Fibroblast of skin of scalp (primary cell): ENCODE measurements at places on chromosomes 11 and 22.
A peak's percentile ranks its signal among the peaks of the same experiment; 100 is the strongest.

DNA sequence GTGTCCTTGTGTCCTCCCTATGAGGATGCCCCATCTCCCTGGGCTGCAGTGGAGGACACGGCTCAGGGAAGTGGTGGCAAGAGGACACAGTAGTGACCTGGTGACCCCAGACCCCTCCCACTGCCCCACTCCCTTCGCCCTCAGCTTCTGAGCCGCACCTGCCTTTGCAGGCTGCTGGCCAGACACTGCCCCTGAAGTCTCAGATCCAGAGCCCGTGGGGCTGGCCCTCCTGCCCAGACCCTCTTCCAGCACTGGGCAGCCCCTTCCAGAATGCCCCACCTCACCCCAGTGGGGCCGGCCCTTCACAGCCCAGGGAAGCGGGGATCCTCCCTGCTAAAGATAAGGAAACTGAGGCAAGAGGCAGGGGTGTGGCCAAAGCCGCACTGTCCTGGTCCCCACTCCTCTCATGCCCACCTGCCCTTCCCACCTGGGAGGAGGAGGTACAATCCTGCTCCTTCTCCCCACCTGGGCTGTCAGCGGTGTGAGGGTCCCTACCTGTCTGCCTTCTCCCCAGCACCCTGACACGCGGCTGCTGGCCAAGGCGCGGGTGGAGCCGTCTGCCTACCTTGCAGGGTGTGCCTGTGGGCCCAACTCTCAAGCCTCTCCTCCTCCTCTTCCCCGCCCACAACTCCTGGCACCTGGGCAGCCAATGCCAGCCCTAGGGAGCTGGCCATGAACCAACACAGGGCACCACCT lies 17.3 kb downstream of the TRPM5 start:
- DNase-seq = no peak

DNA sequence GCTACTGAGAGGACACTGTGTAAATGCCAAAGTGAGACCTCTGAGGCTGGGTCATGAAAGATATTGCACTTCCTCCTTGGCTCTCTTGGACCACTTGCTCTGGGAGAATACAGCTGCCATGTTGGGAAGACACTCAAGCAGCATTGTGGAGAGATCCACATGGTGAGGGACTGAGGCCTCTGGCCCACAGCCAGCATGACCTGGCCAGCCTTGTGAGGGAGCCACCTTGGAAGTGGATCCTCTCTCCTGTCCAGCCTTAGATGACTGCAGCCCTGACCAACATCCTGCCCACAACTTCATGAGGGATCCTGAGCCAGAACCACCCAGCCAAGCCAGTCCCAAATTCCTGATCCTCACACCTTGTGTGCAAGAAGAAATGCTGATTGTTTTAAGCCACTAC lies 30.4 kb downstream of the MB start:
- DNase-seq = no peak

GRCh38 chr22:48579928-48580309 lies 1247.8 kb downstream of the BRD1 start:
- DNase-seq = no peak

DNA sequence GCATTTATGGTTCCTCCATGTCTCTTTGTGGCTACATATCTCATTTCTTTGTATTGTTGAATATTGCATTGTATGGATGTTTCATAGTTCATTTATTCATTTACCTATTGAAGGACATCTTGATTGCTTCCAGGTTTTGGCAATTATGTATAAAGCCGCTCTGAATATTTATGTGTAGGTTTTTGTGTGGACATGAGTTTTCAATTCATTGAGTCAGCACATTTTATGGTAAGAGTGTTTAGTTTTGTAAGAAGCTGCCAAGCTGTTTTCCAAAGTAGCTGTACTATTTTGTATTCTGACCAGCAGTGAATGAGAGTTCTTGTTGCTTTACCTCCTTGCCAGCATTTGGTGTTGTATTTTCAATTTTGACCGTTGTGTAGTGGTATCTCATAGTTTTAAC lies 39.2 kb downstream of the KDM2A start:
- DNase-seq = no peak

- DNase-seq = no peak
These were observed 29.2 kb upstream of the CEP126 start for GRCh38 chr11:101885631-101886030.

- DNase-seq = peak; percentile 69
These were observed 90.5 kb downstream of the BMAL1 start for GRCh38 chr11:13368041-13368446.

DNA sequence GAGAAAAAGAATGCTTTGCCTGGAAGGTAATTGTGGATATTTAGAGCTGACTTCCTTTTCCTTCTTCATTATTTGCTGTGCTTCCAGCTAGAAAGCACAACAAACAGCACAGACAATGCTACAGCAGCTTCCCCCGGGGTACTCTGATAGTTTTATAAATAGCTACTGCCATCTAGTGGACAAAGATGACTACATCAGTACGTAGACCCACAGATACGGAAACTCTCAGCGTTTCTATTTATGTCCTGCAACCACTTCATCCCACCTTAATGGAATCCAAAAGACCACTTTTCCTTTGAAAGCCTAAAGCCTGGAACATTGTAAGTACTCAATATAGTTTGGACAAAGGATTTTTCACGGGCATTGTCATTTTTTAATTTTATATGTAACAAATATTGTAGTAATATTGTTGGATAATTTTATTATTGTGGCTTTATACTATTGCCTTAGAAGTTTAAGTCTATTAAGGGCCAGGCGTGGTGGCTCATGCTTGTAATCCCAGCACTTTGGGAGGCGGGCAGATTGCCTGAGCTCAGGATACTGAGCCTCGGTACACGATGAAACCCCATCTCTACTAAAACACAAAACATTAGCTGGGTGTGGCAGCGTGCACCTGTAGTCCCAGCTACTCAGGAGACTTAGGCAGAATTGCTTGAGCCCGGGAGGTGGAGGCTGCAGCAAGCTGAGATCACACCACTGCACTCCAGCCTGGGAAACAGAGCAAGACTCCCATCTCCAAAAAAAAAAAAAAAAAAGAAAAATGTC lies 7.5 kb downstream of the HSPA8 start:
- peak; percentile 72 for DNase-seq

DNA sequence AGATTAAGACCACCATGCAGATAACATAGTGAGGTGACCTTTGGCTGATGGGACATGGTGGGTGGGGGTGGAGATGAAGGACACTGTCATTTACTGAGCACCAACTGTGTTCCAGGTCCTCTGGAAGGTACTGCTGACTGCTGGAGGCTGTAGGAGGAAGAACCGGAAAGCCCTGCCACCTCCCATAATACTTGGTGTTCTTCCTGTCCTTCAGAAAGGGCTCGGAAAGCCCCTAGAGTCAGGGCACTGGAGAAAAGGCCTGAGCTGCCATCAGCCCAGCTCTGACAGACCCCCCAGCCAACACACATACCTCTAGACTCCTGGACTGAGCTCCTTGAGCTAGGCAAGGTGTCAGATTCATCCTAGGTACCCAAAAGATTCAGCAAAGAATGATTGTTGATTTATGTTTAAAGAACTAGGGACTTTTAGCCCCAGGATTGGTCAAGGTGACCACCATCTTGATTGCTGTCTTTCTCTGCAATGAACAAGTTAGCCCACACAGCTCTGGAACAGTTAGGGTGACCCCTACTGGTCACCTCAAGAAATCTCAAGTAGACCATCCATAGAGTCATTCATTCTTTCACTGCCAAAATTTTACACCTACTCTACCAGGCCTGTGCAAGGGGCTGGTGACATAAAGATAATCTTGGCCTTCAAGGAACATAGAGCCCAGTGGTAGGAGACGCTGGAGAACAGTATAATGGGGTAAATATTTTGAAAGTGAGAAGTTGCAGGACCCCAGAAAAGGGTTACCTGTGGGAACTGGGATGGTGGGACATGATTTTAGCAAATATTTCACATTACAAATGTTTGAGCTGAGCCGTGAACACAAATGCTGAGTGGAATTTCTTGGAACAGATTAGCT lies 39.4 kb downstream of the IRAG1 start:
- DNase-seq = peak; percentile 63

DNA sequence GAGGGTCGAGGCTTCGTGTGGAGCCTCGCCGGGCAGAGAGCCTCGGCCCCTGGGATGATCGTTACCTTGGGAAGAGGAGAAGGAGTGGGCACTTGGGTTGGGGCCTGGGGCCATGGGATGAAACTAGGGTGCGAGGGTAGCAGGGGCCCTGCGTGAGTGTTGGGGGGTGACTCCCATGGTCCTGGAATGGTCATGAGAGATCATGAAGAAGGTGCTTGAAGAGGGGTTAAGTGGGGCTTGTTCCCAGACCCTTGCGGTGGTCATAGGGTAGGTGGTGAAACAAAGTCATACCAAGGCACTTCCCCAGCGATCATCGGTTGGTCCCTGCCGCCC lies 284 bp downstream of the CCS start:
- no peak for DNase-seq
